ENCODE measurements at places on chromosomes 7 and 10.

DNA sequence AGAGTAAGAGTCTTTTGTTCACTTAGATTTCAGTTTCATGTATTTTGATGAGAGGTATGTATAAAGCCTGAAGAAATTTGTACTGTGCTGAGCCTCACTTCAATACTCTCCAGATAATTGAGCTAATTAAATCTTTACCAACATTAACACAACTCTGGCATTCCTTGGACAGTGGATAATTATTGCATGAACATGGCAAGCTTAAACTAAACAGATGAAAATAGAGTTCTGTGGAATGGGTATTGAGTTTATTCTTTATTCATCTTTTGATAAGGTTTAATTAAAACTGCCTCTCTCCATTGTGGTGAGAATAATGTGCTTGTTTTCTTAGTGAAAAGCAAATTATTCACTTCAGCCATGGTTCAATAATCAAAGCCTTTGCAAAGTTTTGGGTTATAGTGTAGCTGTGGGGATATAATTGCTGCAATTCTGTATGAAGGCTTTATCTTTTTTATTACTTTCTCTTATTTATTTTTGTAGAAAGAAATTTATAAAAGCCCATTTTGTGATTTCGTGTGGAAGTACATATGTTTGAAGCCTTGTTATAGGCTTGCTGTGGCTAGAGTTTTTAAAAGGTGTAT lies 126.4 kb upstream of the FZD1 start:
- no peak for DNase-seq

DNA sequence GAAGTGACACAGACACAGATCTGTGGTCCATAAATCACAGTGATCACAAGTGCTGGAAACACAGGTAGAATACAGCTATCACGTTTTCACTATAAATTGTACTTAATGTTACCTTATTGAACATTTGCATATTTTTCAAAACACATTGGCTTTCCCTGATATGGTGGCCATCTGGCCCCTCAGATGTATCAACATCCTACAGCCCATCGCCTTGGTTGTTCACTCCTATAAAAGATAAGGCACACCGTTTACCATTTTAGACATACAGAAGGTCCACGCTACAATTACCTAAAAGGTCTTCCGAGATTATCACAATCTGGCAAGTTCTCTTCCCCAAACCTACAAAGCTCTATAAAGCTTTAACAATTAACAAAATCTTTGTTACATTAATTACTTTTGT lies 91.4 kb downstream of the SRPK2 start:
- DNase-seq: no peak

- DNase-seq: no peak
These were observed 241.7 kb downstream of the BUB3 start for GRCh38 chr10:123395906-123396305.

DNA sequence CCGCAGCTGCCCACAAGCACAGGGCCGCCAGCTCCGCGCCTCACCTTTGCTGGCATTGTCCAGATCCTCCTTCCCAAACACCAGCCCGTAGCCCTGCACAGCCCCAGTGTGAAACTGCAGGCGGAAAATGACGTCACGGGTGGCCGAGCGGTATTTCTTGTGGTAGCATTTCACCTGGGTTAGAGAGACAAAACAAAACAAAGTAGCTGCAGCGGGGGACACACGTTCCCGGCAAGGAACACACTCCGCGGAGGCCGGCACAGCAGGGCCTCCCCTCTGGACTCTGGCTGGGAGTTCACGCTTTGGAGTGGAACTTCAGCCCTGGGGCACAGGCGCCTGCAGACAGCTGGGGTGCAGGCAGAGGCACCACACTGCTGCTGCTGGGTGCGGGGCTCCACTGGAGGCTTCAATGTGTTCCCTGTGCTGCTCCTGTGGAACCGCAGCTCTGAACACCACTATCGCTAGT lies 181.1 kb downstream of the TNS3 start:
- no peak for DNase-seq

- DNase-seq: no peak
These were observed 78.8 kb upstream of the TMEM196 start for GRCh38 chr7:19852192-19852591.
